ENCODE measurements at places on chromosomes 2 and 18. TPM values are rescaled to one million over a fixed set of nuclear protein-coding genes. Genes with fewer than 3 reads are reported as not detected.

PRKAG3 gene
- not detected for total RNA-seq

RND3 gene
- total RNA-seq = 0.42 TPM

UGT1A10 gene
- total RNA-seq = not detected

NMS gene
- total RNA-seq = not detected

ECEL1 gene
- total RNA-seq = not detected

TLX2 gene
- total RNA-seq = 0.10 TPM

EMILIN2 gene
- total RNA-seq = 37.4 TPM

EFR3B gene
- total RNA-seq = under 0.01 TPM
